ENCODE measurements at places on chromosomes 5 and 9.

GRCh38 chr9:87765521-87765920 is 39.6 kb downstream of the CTSL start:
- no peak for DNase-seq

GRCh38 chr5:50343715-50344114 is 97.4 kb downstream of the EMB start:
- no peak for DNase-seq

DNA sequence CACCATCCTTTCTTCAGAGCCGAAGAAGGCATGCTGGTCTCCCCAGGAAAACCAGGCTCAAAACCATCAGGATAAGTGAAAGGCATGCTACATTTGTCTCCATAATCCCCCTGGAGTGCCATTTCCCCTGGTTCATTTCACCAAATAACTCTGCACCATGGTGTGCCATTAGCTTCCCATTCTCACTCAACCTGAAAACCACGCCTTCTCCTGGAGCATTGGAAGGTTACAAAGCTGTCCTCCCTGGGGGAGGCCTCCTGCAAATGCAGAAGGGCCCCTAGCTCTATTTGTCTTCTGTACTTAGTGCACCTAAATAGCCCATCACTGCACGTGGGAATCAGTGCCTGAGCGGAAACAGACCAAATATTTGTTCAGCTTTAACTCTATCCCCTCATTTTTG is 90.2 kb upstream of the ICE1 start:
- DNase-seq: no peak

- no peak for DNase-seq
Observed at GRCh38 chr5:82635561-82636288, 357.6 kb upstream of the RPS23 start.

DNA sequence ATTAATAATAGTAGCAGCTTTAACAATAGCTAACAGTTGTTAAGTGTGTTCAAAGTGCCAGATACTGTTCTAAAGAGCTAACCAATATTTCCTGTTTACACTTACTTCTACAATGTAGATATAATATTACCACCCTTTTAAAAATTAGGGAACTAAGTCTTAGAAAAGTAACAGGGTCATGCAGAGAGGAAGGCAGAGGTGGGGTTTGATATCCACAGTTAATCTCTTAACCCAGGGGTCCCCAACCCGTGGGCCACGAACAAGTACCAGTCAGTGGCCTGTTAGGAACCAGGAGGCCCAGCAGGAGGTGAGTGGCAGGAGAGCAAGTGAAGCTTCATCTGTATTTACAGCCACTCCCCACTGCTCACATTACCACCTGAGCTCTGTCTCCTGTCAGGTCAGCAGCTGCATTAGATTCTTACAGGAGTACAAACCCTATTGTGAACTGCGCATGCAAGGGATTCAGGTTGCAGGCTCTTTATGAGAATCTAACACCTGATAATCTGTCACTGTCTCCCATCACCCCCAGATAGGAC is 89.1 kb downstream of the ACTL7B start:
- DNase-seq: no peak

DNA sequence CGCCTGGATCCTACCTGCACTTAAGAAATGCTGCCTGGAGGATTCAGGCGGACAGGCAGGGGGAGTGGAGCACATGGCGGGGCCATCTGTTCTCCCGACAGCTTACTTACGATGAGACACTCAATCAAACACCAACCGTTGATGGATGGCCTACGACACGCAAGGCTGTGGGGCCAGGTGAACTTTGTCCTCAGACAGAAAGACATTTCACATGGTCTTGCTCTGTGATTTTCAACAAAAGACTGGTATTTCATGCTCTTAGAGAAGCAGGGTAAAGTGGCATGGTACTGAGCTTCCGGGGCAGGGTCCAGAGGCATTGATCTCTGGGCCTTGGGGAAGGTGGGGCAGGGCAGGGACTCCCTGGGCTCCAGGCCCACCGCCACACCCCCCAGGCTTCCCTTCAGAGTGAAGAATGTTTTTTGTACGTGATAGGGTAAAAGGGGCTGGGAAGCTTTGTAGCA is 9.1 kb upstream of the OLFM1 start:
- DNase-seq: no peak

GRCh38 chr9:75183306-75183705 is 95.0 kb downstream of the OSTF1 start:
- no peak for DNase-seq

GRCh38 chr5:168706655-168707069 is 127.5 kb upstream of the PANK3 start:
- DNase-seq: peak; percentile 19

All from Jurkat, Clone E6-1 (cell line).